ENCODE measurements at places on chromosomes 4 and X. TPM values are rescaled to one million over a fixed set of nuclear protein-coding genes. Genes with fewer than 3 reads are reported as not detected.

NHS gene
- total RNA-seq, result 0.90 TPM

SLC4A4 gene
- total RNA-seq, result 16.8 TPM

FGF2 gene
- total RNA-seq, result 54.4 TPM

RASL11B gene
- total RNA-seq, result 0.28 TPM

GPR50 gene
- not detected for total RNA-seq

EXOC1L gene
- not detected for total RNA-seq

BEX4 gene
- 0.54 TPM for total RNA-seq

KIAA1210 gene
- not detected for total RNA-seq
